ENCODE measurements at places on chromosomes 6 and 20.
A peak's percentile ranks its signal among the peaks of the same experiment; 100 is the strongest.

- no peak for DNase-seq
Measured at GRCh38 chr20:17466641-17467040, 64.5 kb downstream of the BFSP1 start.

DNA sequence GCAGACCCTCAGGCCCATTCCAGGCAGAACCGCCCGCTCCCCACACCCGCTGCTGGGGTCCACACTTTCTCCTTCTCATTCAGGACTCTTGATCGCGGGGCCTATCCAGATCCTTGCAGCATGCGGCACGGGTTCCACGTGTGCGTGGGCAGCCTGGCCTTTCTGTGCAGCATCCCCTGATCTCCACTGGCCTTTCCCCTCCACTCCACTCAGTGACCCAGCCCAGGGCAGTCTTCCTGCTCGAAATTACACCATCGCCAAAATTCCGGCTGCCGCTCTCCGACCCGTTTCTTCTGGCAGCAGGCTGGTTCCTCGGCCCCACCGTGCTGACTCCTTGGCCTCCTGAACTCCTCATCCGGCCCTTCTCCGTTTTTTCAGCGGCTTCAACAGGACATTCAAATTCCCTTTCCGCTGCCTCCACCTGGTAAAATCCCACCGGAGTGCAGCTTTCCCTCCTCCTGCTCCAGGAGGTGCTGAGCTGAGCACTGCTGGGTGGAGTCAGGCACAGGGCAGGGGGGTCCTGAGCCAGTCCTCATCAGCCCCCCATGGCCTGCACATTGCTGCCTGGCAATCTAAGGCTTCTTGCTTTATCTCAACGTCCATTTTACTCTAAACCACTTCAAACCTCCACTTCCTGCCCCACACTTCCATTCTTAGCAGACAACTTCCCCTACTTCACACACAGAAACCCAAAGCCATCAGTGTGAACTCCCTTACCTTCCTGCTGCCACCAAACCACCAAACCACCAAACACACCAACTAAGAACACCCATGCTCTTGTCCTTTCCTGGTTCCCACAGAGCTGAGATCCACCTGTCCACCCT is 9.0 kb downstream of the SFT2D1 start:
- DNase-seq: no peak

- DNase-seq: peak; percentile 26
Measured at GRCh38 chr6:13281686-13282085, 46.7 kb downstream of the TBC1D7 start.

GRCh38 chr20:60101891-60102281 is 143.7 kb downstream of the CDH26 start:
- DNase-seq: no peak

DNA sequence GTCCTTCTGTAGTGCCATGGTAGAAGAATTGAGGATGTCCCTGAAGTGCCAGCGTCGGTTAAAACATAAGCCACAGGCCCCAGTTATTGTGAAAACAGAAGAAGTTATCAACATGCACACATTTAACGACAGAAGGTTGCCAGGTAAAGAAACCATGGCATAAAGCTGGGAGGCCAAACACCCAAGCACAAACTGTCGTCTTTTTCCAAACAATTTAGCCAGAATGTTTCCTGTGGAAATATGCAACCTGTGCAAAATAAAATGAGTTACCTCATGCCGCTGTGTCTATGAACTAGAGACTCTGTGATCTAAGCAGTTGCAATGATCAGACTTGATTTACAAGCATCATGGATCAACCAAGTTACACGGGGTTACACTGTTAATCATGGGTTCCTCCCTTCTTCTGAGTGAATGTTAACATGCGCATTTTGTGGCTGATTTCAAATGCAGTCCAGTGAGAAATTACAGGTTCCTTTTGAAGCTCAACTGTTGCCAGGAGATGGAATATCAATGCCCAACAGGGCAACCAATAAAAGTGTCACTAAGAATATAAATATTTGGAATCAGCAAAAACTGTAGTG is 674.9 kb downstream of the GRIK2 start:
- DNase-seq: no peak

- DNase-seq: no peak
Measured at GRCh38 chr6:105177556-105177955, 2.3 kb downstream of the POPDC3 start.

GRCh38 chr20:57473246-57474048 is 51.5 kb downstream of the CTCFL start:
- no peak for DNase-seq

DNA sequence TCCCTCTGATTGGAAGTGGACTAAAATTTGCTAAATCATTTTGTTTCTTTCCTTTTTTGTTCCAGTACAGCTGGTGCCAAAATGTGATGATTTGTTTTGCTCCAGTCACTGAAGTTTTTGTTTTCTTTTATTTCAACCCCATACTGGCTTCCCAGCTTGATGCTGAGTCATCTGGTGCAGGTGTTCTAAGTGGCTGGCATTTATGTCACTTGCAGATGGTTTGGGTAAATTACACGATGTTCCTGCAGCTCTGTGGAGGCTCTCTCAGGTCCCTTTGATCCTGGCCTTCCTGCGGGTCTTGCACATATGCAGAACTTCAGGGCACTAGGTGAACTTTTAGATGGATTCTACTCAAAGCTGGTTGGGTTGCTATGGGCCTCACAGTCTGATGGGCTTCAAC is 577.7 kb downstream of the HAO1 start:
- DNase-seq: peak; percentile 89

- DNase-seq: no peak
Measured at GRCh38 chr6:62740596-62740995, 454.6 kb upstream of the KHDRBS2 start.

DNA sequence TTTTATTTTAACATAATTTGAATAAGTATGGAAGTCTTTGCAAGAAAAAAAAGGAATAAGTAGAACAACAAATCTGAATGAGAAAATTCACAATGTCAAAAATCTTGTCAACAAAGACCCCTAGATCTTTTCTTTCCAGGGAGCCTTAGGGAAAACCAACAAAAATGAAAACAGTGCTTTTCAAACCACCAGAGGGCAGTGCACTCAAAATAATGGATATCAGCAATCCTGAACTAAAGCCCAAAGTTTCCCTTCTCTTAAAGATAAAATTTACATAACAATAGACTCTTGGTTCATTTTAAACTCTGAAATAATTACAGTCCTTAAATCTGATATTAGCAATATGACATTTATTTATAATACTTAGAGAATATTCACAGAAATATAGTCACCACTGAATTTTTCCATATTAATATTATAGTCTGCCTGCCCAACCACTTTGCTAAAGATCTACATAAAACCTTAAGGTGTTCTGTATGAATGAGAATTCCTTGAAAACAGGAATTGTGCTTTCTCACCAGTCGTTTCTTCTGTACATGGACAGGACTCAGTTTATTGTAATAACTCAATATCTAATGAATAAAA is 105.3 kb upstream of the BMP5 start:
- DNase-seq: peak; percentile 47

DNA sequence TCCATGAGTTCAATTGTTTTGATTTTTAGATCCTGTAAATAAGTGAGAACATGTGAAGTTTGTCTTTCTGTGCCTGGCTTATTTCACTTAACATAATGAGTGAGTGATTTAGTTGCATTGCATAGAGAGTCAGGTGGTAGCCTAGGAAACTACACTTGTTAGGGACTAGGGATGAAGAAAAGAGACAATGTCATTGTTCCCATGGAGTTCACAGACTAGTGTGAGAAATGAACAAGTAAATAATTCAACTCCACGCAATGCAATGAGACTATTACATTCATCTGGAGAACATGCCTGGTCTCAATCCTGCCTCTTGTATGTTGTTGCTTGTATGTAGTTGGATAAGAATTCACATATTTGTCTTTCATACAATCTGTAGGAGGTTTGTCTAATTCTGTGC is 76.3 kb upstream of the B3GAT2 start:
- DNase-seq: no peak

DNA sequence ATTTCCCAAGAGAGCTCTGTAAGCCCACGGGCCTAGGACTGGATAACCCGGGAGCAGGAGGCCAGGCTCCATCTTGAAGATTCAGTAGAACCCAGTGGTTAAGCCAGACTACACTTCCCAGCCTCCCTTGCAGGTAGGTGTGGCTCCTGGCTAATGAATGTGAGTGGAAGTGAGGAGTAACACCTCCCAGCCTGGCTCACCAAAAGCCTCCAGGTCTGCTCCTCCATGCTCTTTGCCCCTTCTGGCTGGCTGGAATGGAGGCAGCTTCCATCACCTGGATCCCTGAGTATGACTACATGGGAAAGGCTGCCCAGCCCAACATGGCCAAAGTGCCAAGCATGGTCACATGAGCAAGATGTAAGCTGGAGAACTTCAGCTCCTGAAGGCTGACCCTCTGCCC is 9.7 kb downstream of the LRRN4 start:
- no peak for DNase-seq

DNA sequence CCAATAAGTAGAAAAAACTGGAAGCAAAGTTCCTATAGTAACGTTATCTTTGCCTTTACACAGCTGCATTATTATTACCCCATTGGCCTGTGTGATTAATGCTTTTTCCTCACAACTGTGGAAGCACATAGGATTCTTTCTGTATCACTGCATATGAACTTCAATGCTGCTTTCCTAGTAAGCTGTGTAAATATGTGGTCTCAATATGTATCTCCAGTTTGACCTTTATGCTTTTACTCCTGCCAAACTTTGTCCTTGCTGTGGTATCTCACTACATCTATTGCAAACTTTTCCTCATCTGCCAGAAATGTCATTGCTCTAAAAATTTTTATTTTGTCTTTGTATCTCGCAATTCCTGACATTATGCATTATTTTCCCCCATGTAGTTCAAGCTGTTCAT is 168.6 kb downstream of the ZFAND3 start:
- DNase-seq: no peak

GRCh38 chr20:19944772-19945459 is 72.2 kb upstream of the NAA20 start:
- DNase-seq: no peak

DNA sequence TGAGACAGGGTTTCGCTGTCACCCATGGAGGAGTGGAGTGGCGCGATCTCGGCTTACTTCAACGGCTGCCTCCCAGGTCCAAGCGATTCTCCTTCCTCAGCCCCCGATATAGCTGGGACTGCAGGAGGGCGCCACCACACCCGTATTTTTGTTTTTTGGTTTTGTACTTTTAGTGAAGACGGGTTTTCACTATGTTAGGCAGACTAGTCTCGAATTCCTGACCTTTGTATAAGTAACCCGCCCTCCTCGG is 115.4 kb upstream of the BTN3A2 start:
- no peak for DNase-seq

DNA sequence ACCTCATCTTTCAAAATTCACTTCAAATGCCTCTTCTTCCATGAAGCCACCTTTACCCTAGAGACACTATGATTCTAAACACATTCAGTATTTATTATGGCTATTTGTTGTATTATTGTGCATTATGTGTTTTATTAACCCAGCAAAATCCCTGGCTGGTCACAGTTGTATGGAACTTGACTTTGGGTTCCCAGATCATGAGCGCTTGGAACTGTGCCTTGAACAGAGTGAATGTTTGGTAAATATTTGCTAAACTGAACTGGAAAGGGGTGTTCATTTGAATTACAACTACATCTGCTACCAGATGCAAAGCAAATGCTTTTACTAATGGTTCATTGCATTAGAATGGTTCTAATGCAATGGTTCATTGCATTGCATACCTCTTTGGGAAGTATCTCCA is 259.8 kb downstream of the PKHD1 start:
- DNase-seq: no peak

DNA sequence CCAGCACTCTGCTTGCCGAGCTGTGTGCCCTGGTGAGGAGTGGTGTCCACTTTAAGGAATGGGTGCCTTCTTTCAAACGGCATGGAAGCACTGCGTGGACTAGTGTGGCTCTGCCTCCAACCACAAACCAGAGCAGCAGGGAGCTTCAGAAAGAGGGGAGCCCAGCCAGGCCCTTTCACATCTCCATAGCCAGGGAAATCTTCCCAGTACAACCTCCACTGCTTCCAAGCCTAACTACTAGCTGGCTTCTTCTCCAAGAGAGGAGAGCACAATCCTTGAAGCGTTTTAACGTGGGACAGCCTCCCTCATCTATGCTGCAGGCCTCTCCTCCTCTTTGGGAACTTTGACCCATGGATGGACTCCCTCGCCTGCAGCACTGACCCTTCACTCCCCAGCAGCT is 26.7 kb downstream of the TNXB start:
- no peak for DNase-seq

- DNase-seq: no peak
Measured at GRCh38 chr6:141158740-141159139, 974.0 kb upstream of the GJE1 start.

- no peak for DNase-seq
Measured at GRCh38 chr6:20286968-20287565, 74.8 kb upstream of the MBOAT1 start.

DNA sequence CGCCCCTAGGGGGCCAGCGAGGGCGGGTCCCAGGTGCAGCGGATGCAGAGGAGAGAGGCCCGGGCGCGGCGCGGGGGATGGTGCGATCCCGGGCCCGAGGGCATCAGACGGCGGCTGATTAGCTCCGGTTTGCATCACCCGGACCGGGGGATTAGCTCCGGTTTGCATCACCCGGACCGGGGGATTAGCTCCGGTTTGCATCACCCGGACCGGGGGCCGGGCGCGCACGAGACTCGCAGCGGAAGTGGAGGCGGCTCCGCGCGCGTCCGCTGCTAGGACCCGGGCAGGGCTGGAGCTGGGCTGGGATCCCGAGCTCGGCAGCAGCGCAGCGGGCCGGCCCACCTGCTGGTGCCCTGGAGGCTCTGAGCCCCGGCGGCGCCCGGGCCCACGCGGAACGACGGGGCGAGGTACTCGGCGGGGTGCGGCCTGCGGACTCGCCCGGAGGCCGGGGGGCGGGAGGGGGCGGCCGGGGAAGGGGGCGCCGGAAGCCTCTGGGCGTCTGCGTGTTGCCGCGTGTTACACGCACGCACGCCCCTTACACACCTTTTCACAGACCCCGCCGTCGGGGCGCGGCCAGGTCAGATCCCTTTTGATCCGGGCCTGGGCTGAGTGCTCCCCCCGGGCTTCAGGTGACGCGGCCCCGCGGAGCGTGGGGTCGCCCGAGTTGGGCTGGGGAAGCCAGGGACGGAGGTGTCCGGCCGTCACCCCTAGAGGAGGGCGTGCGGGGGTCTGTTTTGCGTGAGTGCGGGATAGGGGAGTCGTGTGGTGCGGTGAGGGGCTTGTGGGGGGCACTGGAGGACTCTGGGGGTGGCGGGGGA is 412 bp downstream of the TRIB3 start:
- DNase-seq: peak; percentile 50

DNA sequence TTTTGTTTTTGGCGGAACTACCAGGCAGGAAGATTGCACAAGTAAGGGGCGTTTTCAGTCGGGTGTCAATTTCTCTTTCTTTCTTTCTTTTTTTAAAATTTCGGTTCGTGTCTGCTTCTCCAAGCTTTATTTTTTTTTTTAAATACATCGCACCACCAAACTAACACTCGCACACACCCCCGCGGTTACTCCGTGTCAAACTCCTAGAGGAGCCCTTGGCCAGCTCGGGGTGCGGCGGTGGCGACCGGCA is 338 bp downstream of the UTRN start:
- no peak for DNase-seq
